ENCODE measurements at places on chromosomes 6 and 20.

DNA sequence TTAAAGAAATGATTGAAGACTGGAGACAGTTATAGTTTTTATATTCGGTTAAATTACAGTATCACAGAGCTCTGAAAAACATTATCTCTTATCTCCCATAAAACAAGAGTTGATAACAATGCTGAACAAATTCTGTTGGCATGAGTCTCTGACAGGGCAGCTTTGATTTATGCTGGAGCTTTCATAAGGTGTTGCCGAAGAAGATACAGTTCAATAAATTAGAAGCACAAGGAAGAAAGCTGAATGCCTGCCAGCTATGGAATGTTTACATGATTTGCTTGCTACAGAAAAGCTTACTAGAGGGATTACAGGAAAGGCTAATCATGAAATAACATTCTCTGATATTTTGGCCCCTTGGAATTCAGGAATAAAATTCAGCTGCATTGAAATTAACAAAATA is 431.9 kb upstream of the GJE1 start:
- DNase-seq = no peak

GRCh38 chr6:34043359-34043758 is 102.5 kb downstream of the GRM4 start:
- DNase-seq = no peak

DNA sequence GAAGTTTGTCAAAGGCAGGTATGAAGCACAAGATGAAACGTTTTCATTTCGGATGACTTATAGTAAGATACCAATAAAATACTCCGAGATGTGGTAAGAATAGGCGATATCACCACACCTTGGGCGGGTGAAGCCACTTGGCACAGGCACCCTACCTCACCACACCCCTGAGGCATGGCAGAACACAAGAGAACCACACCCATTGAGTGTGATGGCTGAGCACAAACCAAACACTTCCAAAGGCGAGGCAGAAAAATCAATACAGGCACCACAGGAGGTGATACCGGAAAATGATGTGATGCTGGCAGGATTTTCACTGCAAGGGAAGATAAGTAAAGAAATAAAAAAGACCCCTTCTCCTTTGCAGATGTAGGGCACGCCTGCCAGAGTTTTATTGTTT is 332.9 kb upstream of the PRDM1 start:
- DNase-seq = no peak

DNA sequence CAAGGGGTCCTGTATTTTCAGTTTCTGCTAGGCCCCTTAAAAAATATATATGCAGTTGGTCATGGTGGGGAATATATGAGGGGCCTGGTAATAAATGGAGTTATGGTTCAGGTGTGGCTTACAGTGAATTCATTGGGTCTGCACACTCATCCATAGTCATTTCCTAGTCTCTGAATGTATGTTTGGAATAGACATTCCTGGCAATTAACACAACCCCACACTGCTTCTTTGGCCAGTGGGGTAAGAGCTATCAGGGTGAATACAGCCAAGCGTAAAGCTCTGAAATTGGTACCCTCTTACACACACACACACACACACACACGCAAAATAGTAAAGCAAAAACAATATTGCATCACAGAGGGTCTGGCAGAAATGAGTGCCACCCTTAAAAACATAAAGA is 56.5 kb downstream of the QRSL1 start:
- no peak for DNase-seq

GRCh38 chr6:160315310-160315709 is 32.9 kb upstream of the SLC22A3 start:
- no peak for DNase-seq

- DNase-seq = no peak
Observed at GRCh38 chr6:142820338-142821051, 124.5 kb downstream of the HIVEP2 start.

GRCh38 chr20:37479925-37480691 is 40.9 kb upstream of the NNAT start:
- no peak for DNase-seq

DNA sequence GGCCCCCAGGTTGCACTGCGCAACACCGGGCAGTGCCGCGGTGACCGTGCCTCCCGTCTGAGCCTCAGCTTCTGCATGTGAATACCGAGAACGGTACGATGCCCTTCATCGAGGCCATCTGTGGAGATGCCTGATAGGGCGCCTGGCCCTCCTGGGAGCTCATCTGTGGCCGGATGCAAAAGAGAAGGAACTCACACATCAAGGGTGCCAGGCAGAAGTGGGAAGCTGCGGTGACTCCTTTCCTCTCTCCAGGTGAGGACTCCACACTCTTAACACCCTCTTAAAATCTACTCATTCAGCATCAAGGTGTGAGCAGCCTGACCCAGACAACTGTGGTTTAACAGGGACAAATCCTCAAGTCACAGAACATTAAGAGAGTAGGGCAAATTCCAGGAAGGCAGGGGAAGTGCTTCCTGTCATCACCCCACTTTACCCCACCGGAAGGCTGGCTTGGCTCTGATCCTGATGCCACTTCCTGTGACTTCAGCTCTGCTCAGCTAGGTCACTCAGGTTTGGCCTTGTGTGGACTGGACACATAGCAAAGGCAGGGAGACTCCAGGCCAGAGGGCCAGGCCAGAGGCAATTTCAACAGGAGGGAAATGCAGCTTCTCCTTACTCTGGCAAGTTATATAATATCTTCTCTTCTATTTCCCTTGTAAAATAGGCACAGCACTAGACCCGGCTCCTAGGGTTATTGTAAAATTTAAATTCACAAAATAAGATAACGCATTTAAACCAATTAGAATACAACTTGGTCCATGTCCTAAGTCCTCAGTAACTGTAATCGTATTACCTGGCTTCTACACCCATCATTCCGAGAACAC is 69.4 kb downstream of the CPNE5 start:
- peak; percentile 83 for DNase-seq

- DNase-seq = no peak
Observed at GRCh38 chr6:48563433-48563832, 452.4 kb upstream of the PTCHD4 start.

DNA sequence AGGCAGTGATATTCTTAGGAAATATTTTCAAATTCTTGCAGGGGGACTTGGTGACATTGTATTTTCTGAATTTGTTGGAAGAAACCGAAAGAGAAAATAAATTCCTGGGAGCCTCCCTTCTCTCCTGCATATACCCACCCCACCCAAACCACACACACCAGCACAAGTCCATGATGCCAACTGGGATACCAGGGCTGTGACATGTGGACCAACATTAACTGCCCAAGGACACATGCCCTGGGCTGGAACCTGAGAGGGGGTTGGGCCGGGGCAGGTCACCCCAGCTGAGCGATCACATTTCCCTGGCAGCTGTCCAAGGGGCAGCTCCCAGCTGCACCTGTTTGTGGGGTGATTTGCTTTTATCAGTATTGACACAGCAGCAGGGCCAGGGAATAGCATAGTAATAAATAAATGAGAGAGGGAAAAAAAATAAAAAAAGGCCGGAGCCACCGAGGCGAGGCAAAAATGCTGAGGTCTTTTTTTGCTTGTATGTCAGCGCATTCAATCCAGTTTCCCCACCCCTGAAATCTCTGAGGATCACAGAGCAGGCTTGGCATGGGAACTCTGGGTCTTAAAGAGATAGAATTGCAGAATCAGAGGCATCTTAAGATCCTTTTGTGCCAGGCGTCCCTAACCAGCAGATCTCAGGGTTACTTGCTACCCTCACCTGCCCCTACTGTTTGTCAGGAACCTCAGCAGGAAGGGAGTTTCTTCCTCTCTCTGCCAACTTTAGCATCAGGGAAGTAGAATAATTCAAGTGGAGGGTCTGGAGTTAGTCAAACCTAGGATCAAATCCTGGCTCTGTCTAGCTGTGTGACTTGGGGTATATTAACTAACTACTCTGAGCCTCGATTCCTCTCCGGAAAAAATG is 66.5 kb upstream of the PIM1 start:
- DNase-seq = no peak

GRCh38 chr6:6556738-6557503 is 31.6 kb upstream of the LY86 start:
- DNase-seq = peak; percentile 8

DNA sequence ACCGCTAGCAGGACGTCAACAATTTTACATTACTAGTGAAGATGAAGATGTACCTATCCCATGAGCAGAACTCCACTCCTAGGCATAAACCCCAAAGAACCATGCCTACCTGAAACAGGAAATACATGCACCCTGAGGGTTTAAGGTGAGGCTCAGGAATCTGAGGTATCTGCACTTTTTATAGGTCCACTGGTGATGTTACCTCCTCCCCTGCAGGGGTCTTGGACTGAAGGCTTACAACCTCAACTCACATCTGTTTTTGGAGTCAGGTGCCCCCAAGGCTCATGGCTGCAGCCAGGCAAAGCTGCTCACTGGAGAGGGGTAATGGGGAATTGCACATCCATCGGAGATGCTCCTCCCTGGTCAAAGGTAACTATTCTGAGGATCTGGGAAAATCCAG is 132.5 kb upstream of the TRAF3IP2 start:
- DNase-seq = no peak

DNA sequence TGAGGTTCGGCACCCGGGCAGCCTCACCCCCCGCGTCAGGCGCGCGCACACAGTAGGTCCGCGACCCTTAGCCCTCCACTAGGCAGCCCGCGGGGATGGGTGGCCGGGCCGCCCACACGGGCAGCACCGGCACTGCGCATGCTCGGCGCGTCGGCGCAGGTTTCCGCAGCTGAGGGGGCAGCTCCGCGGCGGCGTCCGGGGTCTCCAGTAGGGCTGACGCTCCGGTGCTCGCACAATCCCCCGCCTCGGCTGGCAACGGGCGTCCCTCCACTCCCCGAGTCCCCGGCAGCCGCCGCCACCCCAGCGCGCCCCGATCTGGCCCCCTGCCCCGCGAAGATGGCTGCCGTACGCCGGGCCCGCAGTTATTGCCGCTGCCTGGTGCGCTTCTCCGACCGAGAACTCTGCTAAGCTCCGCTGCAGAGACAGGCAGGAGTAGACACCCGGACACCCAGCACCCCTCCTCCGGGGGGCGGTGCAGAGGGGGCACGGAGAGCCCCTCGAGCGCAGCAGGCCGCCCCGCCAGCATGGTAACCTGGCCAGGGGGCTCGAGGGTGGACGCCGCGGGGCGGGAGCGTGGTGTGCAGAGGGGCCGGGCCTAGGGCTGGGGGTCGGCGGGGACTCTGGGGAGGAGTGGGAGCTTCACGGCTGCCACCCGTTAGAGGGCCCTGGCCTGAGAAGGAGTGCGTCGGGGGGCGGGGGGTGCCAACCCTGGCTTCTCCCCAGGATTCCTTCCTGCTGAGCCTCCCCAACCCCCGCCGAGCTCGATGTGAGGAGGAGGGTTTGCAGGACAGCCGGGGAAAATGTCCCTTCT is at the start of gene FBXO9:
TSS of gene FBXO9 (plus strand) at position 139 of the 811 bp plus-strand sequence. CDS start at position 525, 386 bp downstream.
- peak; percentile 77 for DNase-seq

- no peak for DNase-seq
Observed at GRCh38 chr20:13870170-13870748, 85.4 kb downstream of the NDUFAF5 start.

GRCh38 chr20:62804627-62805154 is at the start of gene OGFR:
Gene OGFR (plus strand): TSS chr20:62804835. CDS start chr20:62804860, 25 bp downstream.
- peak; percentile 72 for DNase-seq

- DNase-seq = peak; percentile 33
Observed at GRCh38 chr6:105991561-105992314, 94.4 kb upstream of the PRDM1 start.

GRCh38 chr6:14734416-14735340 is 511.2 kb upstream of the JARID2 start:
- no peak for DNase-seq

- no peak for DNase-seq
Observed at GRCh38 chr6:158374020-158374419, 61.8 kb downstream of the TULP4 start.

GRCh38 chr6:88671624-88672023 is 291.8 kb downstream of the RNGTT start:
- DNase-seq = no peak

GRCh38 chr6:157181649-157182048 is 141.7 kb downstream of the TMEM242 start:
- DNase-seq = no peak

DNA sequence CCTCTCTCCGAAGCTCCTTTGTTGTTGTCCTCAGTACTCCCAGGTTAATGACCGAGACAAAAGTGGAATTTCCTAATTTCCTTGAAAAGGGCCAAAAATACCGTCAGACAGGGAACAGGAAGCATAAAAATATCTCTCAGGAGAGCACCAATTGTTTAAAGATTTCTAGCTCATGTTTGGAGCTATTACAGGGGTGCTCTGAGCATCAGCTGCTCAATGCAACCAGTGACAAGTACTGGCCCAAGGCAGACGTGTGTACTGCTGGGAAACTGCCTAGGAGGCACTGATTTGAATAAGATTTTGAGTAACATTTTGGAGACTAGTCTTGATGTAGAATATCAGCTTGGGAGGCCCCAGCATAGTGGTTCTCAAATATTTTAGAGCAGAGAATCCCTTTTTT is 17.3 kb downstream of the LAMA4 start:
- DNase-seq = no peak

DNA sequence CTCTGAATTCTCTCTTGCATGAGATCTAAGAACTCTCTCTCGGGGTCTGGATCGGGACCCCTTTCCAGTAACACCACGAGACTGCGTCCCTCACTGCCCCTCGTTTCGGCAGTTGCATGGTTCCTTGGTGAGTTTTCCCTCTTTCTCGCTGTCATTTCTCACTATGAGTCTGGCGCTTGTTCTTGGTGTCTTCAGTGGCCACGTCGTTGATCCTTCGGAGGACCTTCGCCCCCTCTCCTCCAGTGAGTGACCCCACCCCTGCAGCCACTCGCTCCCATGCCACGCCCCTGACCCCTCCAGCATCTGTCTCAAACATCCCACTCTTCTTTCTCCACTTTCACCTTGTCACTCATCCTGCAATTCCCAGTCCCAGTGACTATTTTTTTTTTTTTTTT is 23.0 kb downstream of the SYNJ2 start:
- no peak for DNase-seq

DNA sequence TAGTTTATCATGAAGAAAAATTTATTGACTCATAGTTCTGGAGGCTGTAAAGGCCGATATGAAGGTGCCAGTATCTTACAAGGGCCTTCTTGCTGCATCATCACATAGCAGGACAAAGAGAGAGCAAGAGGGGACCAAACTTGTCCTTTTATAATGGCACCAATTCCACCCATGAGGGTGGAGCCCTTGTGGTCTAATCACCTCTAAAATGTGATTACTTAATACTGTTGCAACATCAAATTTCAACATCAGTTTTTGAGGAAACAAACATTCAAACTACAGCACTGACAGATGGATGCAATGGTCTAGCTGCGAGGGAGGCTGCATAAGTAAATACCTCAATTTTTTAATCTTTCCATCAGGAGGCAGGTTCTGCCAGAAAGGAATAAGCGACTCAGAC is 76.7 kb upstream of the LAMA2 start:
- no peak for DNase-seq

DNA sequence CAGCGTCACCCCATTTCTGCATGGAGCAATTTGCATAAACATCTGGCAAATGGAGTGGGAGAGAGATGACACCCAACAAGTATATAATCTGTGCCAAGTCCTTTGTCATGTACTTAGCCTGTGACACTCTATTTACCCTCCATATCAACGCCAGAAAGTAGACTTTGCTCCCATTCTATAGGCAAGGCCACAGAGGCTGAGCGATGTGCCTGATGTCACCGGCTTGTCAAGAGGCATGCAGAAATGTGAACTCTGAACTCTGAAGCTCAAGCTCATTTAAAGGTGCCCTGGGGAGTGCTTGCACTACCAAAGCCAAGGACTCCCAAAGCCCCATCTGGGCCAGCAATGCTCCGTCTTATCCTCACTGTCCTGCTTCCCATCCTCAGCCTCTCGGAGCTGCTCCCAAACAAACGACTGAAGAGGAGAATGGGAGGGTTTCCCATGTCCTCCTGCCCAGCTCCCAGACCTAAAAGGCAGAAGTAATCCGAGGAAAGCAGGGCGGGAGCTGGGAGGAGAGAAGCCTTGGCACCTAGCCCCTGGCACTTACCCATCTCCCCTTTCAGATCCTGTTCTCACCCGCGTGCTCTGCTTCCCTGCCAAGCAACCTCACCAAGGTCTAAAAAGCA is 9.2 kb downstream of the CPNE5 start:
- DNase-seq = no peak

Data from T-helper 1 cell (primary cell).